ENCODE measurements at places on chromosomes 1 and 21.

DNA sequence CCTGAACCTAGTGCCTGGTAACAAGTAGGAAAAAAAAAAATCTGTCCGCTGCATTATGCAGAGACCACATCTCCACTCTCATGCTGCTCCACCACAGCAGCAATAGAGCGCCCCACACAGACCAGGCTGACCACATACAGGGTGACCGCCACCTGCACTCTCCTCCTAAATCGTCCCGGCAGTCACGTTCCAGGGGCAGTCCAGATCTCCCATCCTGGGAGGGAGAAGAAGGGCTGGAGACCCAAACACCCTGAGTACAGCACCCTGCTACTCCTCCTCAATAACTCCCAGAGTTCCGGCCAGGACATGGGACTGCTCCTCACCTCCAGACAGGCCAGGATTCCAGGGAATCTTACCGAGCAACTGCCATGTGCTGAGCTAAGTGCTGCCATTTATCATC is 15.3 kb downstream of the URB1 start:
- DNase-seq, result no peak

DNA sequence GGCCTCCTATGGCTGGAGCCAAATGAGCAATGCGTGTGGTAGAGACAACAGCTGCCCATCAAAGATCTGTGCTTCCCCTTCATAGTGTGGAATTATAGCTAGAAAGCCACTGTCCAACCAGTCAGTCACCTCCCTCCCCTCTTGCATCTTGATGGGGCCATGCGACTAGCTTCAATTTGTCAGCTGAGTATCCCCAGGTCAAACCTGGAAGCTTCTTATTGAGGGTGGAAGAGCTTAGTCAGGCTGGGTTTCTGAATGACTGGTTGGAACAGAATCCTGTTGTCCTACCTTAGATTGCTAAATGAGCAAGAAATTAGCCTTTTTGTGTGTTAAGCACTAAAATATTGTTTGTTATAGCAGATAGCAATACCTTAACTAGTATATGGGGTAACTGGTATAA is 625.4 kb downstream of the PTPRC start:
- no peak for DNase-seq

GRCh38 chr1:18283601-18284385 is 176.2 kb downstream of the IGSF21 start:
- peak; percentile 9 for DNase-seq

GRCh38 chr1:59685101-59685500 is 129.6 kb upstream of the HOOK1 start:
- DNase-seq, result no peak

GRCh38 chr1:33425900-33426299 is 5.0 kb downstream of the PHC2 start:
- DNase-seq, result no peak
